ENCODE measurements at places on chromosomes 4 and X. TPM values are rescaled to one million over a fixed set of nuclear protein-coding genes. Genes with fewer than 3 reads are reported as not detected.

DNA sequence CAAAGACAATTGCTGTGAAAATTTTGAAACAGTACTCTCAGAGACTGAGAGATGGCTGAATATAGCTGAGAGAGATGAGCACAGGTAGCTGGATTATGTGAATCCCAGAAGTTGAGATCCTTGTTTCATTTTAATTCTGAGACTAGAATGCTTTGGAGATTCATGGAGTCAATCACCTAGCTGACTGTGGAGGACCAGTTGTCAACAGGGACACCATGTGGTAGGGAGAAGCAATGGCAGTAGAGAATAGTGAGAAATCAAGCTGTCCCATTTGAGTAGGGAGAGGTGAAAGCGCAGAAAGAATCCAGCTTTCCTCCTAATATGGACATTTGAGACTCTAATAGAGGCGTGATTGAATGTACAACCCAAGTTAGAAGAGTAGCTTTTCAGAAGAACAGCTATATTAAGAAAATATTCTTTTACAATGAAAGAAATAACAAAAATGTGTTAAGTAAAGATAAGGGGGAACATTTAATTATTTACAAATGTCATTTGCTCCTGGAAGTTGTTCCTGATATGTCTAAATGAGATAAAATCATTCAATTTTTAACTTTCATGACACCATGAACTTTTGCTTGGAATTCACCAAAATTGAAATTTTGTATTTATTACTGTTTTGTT is 30.3 kb upstream of the GLRB start:
- peak; percentile 75 for DNase-seq

ASB12 gene
- not detected for total RNA-seq

RHOXF2B gene
- not detected for total RNA-seq

SPATA18 gene
- 18.1 TPM for total RNA-seq

GRCh38 chr4:2907226-2907625 is 56.0 kb downstream of the NOP14 start:
- DNase-seq, result no peak

FAAH2 gene
- 0.86 TPM for total RNA-seq

GRCh38 chr4:18209448-18209847 is 187.9 kb upstream of the LCORL start:
- no peak for DNase-seq

- peak; percentile 15 for DNase-seq
Observed at GRCh38 chr4:105741548-105741947, 33.0 kb downstream of the GSTCD start.

PDGFC gene
- 145 TPM for total RNA-seq

DNA sequence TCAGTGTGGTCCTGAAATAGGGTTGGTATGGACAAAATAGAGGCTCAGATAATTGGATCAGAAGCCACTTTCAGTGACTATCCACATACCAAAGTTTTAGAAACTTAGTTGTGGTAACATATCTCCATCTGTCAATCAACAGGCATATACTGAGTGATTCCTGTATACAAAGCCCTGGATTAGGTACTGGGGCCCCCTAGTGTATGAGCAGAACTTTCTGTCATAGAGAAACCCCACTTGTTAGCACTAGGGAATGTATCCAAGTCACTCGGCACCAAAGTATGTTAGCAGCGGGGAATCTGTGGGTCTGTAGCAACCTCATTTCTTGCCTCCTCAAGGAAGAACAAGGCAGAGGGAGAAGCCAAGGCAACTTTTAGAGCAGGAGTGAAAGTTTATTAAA is 50.7 kb downstream of the MAP7D3 start:
- DNase-seq, result peak; percentile 44

GRCh38 chr4:70892086-70892769 is 9.9 kb upstream of the MOB1B start:
- no peak for DNase-seq

GRCh38 chr4:159447296-159447695 is 344.4 kb downstream of the RAPGEF2 start:
- DNase-seq, result no peak

DNA sequence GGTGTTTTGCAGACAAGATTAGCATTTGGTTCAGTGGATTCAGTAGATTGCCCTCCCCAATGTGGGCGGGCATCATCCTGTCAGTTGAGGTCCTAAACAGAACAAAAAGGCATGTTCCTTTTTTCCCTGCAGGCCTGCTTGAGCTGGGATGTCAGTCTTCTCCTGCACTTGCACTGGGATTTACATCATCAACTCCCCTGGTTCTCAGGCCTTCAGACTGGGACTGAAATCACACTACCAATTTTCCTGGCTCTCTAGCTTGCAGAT is 278.9 kb upstream of the FTHL17 start:
- DNase-seq, result no peak

DNA sequence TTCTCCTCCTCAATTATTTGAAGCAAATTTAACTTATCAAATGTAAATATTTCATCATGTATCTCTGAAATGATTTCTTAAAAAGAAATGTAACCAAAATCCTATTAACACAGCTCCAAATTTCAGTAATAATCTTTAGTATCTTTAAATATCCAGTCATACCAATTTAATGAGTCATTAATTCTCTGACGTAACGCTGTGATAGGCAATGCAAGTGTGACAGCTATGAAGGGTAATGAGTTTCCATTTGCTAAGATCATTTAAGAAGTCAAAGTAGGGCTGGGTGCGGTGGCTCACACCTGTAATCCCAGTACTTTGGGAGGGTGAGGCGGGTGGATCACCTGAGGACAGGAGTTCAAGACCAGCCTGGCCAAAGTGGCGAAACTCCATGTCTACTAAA is 15.6 kb downstream of the RPS3A start:
- peak; percentile 16 for DNase-seq

DNA sequence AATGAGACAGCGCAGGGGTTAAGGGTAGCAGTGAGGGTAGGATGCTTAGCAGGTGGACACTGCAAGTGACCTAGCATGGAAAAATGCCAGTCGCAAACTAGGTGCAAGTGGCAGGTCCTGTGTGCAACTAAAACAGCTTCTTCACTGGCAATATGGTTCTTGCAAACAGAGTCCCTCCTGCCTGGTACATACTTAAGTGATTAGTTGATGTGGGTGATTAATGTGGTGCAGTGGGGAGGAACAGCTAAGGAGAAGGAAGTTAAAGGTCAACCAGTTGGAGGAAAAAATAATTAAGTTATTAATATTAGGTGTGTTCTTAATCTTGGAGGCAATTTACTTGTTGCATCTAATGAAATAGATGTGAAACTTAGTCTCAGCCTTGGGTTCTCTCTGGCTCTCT is 121.6 kb upstream of the IGFBP7 start:
- peak; percentile 1 for DNase-seq

- peak; percentile 11 for DNase-seq
Observed at GRCh38 chr4:154467886-154468285, 23.7 kb downstream of the DCHS2 start.

DNA sequence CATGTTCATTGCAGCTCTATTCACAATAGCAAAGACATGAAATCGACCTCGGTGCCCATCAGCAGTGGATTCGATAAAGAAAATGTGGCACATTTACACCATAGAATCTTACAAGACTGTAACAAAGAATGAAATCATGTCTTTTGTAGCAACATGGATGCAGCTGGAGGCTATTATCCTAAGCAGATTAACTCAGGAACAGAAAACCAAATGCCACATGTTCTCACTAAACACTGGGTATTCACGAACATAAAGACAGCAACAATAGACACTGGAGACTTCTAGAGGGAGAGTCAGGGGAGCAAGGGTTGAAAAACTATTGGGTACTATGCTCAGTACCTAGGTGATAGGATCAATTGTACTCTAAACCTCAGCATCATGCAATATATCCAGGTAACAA is 180.5 kb downstream of the PPP1R2C start:
- DNase-seq, result no peak

SLITRK4 gene
- 6.1 TPM for total RNA-seq

DNA sequence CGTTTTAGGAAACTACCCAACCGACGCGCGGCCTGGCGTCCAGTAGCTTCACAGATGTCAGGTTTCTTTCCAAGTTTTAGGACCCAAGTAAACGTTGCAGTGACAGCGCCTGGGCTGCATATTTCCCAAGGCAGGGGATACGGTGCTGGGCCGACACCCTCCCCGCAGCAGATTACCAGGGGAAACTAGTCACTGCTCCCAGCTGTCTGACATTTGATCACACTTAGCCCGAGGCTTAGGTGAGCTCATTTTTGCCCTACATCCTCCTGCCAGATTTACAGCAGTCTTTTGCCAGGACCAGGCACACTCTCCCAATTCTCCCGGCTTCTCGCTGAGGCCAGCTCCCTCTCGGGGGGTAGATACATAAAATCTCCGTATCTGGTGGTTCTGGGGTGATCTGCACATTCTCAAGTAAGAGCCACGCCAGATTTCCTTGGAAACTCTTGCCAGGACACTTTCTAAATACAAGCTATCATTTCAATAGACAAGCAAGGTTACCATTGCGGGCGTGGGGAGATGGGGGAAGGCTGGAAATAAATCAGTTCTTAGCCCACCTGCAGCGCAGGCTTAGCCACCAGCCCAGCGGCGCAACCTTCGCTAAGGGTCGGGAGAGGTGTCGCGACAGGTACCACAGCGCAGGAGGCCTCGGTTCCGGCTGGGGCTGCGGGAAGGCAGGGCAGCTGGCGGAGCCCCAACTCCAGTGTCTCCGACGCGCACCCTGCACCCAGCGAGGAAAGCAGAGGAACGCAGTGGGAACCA is 2.5 kb upstream of the SOX3 start:
- no peak for DNase-seq

GRCh38 chrX:109654516-109655109 is 29.6 kb upstream of the KCNE5 start:
- no peak for DNase-seq

CHRNA9 gene
- total RNA-seq, result under 0.01 TPM

DNA sequence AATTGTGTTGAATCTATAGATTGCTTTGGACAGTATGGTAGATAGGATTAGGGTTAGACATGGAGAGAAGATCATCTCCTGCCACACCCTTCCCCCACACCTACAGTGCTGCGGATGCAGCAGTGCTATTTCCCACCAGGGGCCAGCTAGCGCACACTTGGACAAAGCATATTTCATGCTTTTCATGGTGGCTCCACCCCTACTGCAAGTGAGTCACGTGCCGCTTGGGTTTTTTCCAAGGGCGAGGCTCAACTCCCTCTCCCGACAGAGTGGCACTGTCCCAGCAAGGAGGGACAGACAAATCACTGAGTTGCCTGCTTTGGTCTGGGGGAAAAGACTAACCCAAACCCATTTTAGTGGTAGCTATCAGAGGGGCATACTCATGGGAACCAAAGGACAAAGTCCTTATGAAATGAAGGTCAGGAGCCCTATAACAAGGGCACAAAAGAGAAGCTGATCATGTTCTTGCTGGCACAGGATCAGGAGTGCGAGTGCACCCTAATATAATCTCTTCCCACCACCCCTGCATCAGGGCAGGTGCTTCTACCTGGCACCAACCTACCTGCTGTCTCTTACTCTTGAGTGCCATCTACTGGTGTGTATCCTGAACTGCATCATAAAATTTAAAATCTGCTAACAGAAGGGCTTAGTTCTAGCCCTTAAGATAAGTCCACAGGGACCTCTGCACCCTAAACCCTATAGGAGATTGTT is 55.1 kb upstream of the PGAM4 start:
- peak; percentile 2 for DNase-seq

GRCh38 chr4:41204400-41204978 is 9.9 kb downstream of the APBB2 start:
- DNase-seq, result peak; percentile 73

DNA sequence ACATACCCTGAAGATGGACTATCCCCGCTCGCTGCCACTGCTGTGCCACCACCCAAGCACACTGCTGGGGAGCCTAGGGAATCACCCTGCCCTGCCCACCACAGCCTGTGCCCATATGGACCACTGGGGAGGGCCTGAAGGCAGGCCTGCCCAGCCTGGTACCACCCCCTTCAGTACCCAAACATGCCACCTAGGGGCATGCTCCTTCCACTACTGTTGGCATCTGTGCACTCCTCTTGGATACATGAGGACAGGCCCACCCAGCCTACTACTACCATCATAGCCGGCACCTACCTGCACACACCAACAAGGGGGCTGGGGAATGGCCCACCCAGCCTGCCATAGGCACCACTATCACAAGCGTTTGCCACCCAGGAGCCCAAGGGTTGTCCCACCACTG is 30.1 kb upstream of the PRDX4 start:
- no peak for DNase-seq

DNA sequence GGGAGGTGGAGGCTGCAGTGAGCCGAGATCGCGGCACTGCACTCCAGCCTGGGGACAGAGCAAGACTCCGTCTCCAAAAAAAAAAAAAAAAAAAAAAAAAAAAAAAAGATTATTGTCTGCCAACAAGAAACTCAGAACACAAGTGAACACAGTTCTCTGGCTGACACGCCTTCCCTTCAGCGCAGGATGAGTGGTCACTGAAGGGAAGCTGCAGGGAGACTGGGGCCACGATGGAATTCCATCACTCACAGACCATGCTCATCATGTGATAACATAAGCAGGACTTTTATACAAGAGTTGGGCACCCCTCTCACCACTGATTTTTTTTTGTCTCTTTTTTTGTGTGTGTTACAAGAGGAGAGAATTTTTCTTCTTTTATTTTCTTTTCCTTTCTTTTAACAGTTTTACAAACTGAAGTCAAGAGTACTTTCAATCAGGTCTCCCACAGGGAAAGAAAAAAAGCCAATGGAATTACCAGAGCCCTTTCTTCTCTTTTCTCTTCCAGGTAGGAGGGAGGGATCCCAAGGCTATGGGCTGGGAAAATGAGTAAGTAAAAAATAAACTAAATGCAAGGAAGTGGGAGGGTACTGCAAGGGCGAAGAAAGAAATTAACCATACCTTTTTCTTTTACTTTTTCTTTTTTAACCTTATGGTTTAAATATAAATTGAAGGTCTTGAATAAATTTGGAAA is 435.6 kb downstream of the GPM6A start:
- no peak for DNase-seq

GRCh38 chrX:40671126-40671525 is 23.8 kb upstream of the CXorf38 start:
- no peak for DNase-seq

DNA sequence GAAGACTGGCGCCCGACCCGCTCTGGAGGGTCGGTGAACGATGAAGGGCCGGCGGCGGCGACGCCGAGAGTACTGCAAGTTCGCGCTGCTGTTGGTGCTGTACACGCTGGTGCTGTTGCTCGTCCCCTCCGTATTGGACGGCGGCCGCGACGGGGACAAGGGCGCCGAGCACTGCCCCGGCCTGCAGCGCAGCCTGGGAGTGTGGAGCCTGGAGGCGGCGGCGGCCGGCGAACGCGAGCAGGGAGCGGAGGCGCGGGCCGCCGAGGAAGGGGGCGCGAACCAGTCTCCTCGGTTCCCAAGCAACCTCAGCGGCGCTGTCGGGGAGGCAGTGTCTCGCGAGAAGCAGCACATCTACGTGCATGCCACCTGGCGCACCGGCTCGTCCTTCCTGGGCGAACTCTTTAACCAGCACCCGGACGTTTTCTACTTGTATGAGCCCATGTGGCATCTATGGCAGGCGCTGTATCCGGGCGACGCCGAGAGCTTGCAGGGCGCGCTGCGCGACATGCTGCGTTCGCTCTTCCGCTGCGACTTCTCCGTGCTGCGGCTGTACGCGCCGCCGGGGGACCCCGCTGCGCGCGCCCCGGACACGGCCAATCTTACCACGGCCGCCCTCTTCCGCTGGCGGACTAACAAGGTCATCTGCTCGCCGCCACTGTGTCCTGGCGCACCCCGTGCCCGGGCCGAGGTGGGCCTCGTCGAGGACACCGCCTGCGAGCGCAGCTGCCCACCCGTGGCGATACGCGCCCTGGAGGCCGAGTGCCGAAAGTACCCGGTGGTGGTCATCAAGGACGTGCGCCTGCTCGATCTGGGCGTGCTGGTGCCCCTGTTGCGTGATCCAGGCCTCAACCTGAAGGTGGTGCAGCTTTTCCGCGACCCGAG is 568 bp downstream of the CHST7 start:
- DNase-seq, result peak; percentile 56

- no peak for DNase-seq
Observed at GRCh38 chr4:142703694-142704309, 142.3 kb downstream of the INPP4B start.

GRCh38 chr4:120327276-120327675 is 260.6 kb upstream of the MAD2L1 start:
- DNase-seq, result no peak

All from fibroblast of villous mesenchyme (primary cell).